Esophagus squamous epithelium (tissue), 5 donors: ENCODE measurements at places on chromosomes 5 and 9.

DNA sequence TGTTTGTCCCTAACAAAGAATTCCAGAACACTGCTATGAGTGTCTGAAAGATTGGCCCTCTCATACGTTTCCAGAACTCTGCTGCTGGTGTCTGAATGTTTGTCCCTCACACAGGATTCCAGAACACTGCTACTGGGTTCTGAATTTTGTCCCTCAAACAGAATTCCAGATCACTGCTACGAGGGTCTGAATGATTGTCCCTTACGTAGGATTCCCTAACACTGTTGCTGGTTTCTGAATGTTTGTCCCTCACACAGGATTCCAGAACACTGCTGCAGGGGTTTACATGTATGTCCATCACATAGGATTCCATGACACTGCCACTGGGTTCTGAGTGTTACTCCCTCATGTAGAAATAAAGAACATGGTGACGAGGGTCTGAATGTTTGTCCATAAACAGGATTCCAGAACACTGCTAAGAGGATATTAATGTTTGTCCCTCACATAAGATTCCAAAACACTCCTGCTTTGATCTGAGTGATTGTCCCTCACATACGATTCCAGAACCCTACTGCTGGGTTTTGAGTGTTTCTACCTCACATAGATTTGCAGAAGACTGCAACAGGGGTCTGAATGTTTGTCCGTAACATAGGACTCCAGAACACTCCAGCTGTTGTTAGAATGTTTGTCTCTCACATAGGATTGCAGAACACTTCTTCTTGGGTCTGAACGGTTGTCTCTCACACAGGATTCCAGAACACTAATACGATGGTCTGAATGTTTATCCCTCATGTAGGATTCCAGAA lies 214.4 kb downstream of the FOXD4L6 start:
- DNase-seq: no peak

DNA sequence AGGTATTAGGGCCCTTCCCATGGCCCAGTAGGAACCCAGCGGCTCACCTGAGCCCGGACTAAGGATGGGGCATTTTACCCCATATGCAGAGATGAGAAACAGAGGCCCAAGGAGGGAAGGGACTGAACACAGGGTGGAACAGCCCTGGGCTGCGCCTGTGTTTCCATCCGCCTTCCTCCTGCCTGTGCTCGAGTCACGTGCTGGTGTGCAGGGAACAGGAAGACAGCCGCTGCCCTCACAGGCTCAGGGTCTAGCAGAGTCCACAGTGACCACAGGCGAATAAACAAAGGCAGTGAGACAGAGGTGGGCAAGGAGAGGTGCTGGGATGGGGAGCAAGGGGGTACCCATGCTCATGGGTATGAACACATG lies 129.4 kb downstream of the C9orf50 start:
- DNase-seq: no peak

GRCh38 chr5:84696651-84697050 lies 312.0 kb upstream of the EDIL3 start:
- no peak for DNase-seq

DNA sequence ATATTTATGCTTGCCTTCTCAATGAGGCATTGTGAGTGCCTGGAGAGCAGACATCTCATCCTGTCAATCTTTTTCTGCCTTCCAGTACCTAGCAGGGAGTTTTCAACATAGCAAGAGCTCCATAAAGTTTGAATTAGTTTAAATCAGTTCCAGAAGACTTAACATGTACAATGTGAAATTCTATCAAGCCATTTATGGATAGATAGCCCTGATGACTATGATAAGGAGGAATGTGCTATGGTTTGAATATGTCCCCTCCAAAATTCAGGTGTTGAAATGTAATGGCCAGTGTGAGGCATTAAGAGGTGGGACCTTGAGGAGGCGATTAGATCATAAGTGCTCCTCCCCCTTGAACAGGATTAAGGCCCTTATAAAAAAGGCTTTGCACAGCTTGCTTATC lies 306.9 kb upstream of the SMARCA2 start:
- no peak for DNase-seq

- DNase-seq: no peak
Measured at GRCh38 chr9:15268317-15268716, 38.7 kb downstream of the TTC39B start.

DNA sequence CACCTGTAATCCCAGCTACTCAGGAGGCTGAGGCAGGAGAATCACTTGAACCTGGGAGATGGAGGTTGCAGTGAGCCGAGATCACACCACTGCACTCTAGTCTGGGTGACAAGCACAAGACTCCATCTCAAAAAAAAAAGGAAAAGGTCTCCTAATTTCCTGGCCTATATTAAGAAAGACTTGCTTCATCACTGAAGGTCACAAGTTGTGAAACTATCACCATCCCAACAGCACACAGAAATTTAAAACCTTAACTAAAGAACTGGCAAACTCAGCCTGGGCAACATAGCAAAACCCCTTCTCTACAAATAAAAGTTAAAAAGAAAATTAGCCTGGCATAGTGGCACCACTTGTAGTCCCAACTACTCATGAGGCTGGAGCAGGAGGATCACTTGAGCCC lies 17.2 kb downstream of the FRMD3 start:
- DNase-seq: no peak

- no peak for DNase-seq
Measured at GRCh38 chr5:65017636-65018035, 248.9 kb downstream of the CWC27 start.

DNA sequence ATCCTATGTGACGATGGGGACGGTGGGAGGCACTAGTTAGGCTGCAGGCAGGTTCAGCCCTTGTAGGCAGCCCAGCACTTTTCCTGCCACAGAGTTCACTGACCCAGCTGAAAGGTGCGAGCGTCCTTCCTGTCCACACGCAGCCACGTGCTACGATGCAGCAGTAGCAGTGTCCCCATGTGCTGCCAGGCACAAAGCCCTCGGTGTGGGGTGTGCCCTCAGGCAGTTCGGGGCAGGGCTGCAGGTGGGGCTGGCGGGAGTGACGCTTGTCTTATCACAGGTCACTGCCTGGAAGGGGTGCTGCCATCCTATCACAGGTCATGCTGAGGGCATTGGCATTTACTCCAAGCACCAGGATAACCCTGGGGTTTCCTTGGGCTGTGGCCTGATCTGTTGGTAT lies 46.8 kb upstream of the CLPTM1L start:
- DNase-seq: no peak

- DNase-seq: no peak
Measured at GRCh38 chr5:116068028-116068632, 16.7 kb upstream of the COMMD10 start.

DNA sequence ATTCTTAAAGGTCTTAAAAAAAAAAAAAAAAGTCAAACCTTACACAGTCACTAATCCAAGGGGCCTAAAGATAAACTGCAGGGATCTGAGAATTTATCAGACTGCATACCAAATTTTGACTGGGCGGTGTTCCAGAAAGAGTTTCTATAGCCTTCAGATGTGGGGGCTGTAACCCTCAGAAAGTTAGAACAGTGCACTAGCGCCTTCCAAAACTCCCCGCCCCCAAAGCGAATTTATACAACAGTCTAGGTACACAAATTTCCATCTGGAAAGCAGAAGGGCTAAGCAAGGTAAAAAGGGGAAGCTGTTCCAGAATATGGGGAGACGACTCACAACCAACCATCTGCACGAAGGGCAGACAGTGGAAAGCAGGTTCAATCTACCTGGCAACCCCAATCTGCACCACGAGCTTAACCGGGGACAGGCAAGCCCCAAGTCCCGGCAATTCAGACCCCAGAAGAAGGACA lies 813 bp downstream of the ERMP1 start:
- DNase-seq: no peak

- DNase-seq: no peak
Measured at GRCh38 chr5:141039517-141039916, 11.7 kb upstream of the PCDHB1 start.

GRCh38 chr5:139651043-139651834 lies 3.1 kb downstream of the CXXC5 start:
- DNase-seq: no peak

DNA sequence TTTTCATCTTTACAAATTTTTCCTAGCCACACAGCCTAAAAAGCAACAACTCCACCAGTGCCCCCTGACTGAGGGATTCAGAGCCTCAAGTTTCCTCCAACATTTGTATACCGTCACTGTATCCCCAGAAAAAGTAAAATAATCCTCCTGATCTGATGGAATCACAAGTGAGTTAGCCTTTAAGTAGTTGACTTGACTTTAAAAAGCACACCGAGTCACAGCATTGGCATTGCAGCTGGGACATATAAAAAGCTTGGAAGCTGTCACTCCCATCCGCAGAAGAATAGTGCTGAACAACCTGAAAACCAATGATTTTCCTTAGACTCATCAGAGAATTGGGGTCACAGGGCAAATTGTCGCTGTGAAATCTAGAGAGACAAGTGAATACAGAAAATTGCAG lies 41.6 kb upstream of the FBN2 start:
- no peak for DNase-seq

- no peak for DNase-seq
Measured at GRCh38 chr9:88905506-88905905, 85.8 kb upstream of the S1PR3 start.

GRCh38 chr5:151258816-151259215 lies 5.8 kb downstream of the GM2A start:
- DNase-seq: no peak

DNA sequence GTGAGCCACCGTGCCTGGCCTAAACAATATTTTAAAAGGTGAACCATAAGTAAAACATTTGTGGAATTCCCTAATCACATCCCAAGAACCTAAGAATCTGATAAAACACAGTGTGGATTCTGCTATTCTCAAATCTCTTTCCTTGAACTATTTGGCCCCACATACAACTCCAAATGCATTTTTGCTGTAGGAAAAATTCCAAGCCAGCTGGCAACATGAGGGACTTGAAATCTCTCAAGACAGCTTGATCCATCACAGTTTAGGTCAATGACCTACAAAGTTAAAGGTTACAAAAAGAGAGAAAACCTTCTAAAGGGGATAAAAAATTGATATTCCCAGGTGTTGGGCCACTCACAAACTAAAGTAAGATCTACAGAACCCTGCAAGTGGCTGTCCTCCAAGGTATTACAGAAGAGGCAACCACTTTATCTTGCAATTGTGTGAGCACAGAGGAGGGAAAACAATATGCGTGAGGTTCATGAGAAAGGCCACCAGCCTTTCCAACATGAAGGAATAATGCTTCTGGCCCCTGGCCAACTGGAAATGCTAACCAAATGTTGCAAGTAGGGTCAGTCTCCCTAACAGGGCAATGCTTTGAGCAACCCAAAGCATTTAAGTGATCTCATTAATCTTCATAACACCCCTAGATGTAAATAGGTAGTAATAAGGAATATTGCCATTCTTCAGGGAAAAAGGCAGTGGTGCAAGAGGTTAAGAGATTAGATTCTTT lies 221.4 kb downstream of the SEMA5A start:
- DNase-seq: no peak

- peak; percentile 12 for DNase-seq
Measured at GRCh38 chr9:95507464-95508241, 9.1 kb downstream of the PTCH1 start.

DNA sequence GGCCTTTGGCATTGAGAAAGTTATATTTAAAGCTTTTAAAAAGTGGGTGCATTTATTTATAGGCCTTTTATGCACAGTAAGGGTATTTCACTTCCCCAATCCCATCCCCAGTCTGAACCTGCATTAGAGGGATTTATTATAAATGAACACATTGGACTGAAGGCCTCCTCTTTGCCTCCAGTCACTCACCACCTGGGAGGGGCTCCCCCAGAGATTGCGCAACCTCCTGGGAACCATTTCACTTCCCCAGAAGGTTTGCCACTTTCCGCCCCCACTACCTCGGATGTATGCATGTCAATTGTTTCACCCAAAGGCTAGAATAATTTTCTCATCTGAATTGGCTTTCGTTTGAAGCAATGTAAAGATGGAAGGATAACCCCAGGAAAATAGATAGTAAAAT lies 29.8 kb upstream of the VCAN start:
- DNase-seq: no peak

DNA sequence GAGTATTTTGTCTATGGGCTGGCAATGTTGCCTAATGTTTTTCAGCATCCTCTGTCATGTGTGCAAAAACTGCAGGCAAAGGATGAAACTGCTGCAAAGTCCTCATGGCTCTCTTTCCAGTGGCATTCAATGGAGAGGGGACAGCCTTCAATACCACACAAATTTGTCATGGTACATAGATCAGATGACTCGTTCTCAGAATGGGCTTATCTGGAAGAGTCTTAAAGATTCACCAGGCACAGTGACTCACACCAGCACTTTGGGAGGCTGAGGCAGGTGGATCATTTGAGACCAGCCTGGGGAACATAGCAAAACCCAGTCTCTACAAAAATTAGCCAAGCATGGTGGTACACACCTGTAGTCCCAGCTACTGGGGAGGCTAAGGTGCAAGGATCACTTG lies 5.3 kb downstream of the CDKN2AIPNL start:
- DNase-seq: no peak

DNA sequence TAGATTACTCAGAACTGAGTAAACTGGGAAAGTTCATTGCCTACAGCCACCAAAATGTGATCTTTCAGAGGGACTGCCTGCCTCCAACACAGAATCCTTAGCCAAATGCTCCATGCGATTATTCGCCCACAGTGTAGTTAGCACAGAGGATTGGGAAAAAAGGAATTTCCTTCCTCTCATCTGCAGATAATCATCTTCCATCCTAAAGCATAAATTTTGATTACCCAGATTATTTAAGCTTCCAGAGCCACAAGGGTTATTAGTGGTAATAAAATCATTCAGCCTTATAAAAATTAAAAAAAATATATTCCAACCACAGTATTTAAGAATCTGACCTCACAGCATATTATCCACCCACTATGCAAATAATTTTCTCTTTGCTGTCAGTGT lies 285.3 kb upstream of the GRAMD2B start:
- no peak for DNase-seq

DNA sequence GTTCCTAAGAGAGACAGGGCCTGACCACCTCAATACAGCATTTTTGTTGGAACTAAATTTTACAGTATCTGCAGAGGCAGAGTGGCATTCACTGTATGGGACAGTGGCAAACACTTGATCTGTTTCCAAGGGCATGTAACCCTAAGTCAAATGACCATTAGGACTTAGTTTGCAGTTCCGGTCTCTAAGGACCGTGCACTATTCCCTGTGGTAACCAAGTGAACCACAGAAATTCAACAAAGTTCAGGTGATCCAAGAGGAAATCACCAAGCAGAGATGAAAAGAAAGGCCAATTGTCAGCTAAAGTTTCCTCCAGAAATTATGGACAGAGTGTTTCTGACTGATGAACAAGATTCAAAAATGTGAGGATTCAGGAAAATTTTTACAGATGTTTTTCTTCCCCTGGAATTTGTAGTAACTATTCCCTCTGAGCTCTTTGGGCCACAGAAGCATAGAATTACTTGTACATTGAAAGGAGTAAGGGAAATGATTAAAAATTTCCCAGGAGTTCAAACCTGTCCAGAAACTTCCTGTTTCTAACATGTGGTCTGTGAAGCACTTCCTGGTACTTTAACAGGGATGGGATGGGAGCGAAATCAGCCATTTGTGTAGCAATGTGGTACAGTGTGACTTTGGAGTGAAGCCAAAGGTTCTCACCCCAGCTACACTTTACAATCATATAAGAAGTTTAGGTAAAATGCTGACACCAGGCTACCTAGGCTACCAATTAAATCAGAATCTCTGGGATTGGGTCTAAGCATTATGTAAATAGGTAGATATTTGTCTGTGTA lies 266.1 kb upstream of the MAP3K1 start:
- DNase-seq: no peak

- no peak for DNase-seq
Measured at GRCh38 chr5:59999056-59999455, 105.5 kb upstream of the PDE4D start.

- DNase-seq: no peak
Measured at GRCh38 chr9:78320030-78320693, 23.2 kb downstream of the PSAT1 start.

- DNase-seq: no peak
Measured at GRCh38 chr5:9361835-9362234, 184.0 kb downstream of the SEMA5A start.

GRCh38 chr5:56837956-56838355 lies 22.6 kb downstream of the MAP3K1 start:
- DNase-seq: no peak
